ENCODE measurements at places on chromosomes 2 and 18. TPM values are rescaled to one million over a fixed set of nuclear protein-coding genes. Genes with fewer than 3 reads are reported as not detected.

The TUBA3E gene
- total RNA-seq: not detected

The CTDSP1 gene
- 153 TPM for total RNA-seq

The ARHGAP15 gene
- 12.4 TPM for total RNA-seq

The SP140 gene
- 2.7 TPM for total RNA-seq

The DPP4 gene
- total RNA-seq: 2.1 TPM

The ABHD1 gene
- total RNA-seq: 0.78 TPM

The ZC3H8 gene
- 23.9 TPM for total RNA-seq

The FEV gene
- not detected for total RNA-seq

The TMEFF2 gene
- total RNA-seq: 4.8 TPM

The ABCA12 gene
- 0.44 TPM for total RNA-seq

The CPO gene
- not detected for total RNA-seq

The SMIM21 gene
- not detected for total RNA-seq

The CIB4 gene
- not detected for total RNA-seq

The CARF gene
- 20.6 TPM for total RNA-seq

The TGFA gene
- 17.8 TPM for total RNA-seq

The POTEI gene
- total RNA-seq: not detected

The IL1RL1 gene
- 18.3 TPM for total RNA-seq

The TMEM198 gene
- total RNA-seq: 6.0 TPM

The ANKRD53 gene
- 1.8 TPM for total RNA-seq

The SCTR gene
- total RNA-seq: not detected

The RAX gene
- total RNA-seq: not detected

The CXCR1 gene
- total RNA-seq: not detected

The FAM124B gene
- total RNA-seq: 1.9 TPM

The COL4A4 gene
- total RNA-seq: 12.1 TPM

The CEBPZOS gene
- 58.6 TPM for total RNA-seq

The DOK6 gene
- total RNA-seq: 4.9 TPM

The IHH gene
- total RNA-seq: not detected

The TM4SF20 gene
- not detected for total RNA-seq

The FAHD2B gene
- 18.6 TPM for total RNA-seq

The GPBAR1 gene
- total RNA-seq: 1.5 TPM

The RAD51AP2 gene
- total RNA-seq: not detected

The MYOM1 gene
- total RNA-seq: 9.7 TPM

The OTOF gene
- total RNA-seq: 0.29 TPM

The SDC1 gene
- 480 TPM for total RNA-seq

The ERBB4 gene
- total RNA-seq: 10.2 TPM

The FBLN7 gene
- 8.9 TPM for total RNA-seq

The SOWAHC gene
- 19.6 TPM for total RNA-seq

The AMER3 gene
- not detected for total RNA-seq

The CD207 gene
- total RNA-seq: 1.3 TPM

The KRTCAP3 gene
- 52.9 TPM for total RNA-seq

The PAX8 gene
- 160 TPM for total RNA-seq

The CCL20 gene
- 2.3 TPM for total RNA-seq

The LRRTM4 gene
- total RNA-seq: 0.42 TPM

The DSG1 gene
- total RNA-seq: 0.13 TPM

The HOXD4 gene
- 22.4 TPM for total RNA-seq

The NT5C1B gene
- total RNA-seq: not detected

The DLGAP1 gene
- 0.52 TPM for total RNA-seq

The TCF23 gene
- 0.42 TPM for total RNA-seq

The GGCX gene
- 48.9 TPM for total RNA-seq
